ENCODE measurements at places on chromosomes 16 and 17.

GRCh38 chr17:61631800-61632199 is 40.8 kb upstream of the NACA2 start:
- DNase-seq = no peak

DNA sequence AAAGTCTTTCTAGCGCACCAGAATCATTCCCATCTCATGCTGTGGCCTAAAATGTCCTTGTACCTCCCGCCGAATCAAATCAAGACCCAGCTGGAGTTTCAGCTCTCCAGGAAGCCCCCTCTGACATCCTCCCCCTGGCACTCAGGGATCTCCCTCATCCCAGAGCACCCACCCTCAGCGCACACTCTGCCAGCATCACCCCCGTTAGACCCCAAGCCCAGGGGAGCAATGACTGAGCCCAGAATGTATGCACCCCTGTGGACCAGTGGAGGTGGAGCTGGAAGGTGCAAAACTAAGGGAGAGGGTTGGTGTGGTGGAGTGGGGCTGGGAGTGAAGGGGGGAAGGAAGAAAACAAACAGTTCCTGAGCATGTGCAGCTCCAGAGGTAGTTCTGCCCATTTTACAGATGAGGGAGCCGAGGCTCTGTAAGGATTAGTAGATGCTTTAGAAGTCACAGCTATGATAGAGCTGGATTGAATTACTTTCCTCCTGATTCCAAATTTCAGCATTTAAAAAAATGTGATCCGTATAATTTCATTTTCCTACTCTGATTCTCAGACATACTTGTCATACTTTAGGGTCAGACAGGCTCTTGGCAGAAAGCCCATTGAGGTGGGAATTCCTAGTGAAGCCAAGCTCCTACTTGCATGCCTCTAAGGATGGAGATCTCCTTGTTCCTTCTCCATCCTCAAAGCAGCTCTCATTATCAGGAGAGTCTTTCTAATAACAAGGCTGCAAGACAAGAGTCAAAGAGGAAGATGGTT is 242.7 kb downstream of the KATNIP start:
- DNase-seq = no peak

DNA sequence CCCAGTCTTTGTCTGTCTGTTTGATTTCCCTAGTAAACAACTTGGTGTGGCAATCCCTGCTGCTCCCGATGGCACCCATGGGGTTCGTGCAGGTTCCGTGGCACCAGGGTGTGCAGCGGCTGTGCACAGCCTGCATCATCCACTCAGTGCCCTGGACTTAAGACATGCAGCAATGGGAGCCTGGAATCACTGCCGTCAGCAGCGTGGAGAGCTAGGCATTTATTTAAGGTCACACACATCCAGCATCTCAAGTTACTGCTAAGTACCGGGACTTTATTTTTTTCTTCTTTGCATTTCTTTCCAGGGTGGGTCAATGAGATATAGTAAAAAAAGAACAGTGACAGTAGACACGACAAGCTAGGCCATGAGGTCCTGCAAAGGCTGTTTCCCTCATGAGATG is 2.8 kb downstream of the DHRS7C start:
- no peak for DNase-seq

- DNase-seq = no peak
These were observed 15.4 kb downstream of the SCO1 start for GRCh38 chr17:10681866-10682446.

DNA sequence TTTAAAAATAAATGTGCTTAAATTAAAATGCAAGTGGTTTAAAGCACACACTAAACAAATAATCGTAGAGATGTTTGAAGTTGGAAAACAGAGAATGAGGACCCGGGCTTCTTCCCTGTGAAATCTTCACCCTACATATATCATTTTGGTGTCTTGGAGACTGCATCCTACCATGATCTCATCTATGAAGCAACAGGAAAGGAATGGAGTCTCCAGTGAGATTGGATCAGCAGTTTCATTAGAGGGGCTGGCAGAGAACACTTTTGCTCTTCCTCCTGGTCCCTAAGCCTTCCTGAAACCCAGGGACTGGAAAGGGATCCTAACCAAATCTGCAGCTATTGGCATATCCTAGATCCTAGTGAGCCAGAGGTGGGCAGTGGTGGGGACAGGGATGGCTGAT is 85.0 kb downstream of the GRIN2A start:
- DNase-seq = no peak

DNA sequence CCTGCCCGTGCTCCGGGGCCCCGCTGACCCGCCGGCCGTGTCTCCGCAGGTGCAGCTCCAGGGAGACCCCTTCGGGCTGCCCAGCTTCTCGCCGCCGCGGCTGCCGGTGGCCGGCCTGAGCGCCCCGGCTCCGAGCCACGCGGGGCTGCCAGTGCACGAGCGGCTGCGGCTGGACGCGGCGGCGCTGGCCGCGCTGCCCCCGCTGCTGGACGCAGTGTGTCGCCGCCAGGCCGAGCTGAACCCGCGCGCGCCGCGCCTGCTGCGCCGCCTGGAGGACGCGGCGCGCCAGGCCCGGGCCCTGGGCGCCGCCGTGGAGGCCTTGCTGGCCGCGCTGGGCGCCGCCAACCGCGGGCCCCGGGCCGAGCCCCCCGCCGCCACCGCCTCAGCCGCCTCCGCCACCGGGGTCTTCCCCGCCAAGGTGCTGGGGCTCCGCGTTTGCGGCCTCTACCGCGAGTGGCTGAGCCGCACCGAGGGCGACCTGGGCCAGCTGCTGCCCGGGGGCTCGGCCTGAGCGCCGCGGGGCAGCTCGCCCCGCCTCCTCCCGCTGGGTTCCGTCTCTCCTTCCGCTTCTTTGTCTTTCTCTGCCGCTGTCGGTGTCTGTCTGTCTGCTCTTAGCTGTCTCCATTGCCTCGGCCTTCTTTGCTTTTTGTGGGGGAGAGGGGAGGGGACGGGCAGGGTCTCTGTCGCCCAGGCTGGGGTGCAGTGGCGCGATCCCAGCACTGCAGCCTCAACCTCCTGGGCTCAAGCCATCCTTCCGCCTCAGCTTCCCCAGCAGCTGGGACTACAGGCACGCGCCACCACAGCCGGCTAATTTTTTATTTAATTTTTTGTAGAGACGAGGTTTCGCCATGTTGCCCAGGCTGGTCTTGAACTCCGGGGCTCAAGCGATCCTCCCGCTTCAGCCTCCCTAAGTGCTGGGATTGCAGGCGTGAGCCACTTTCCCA is 5.9 kb downstream of the CTF1 start:
- DNase-seq = peak; percentile 68

- DNase-seq = peak; percentile 10
These were observed 35.7 kb upstream of the NDRG4 start for GRCh38 chr16:58464047-58464915.

GRCh38 chr17:14359163-14360020 is 58.5 kb downstream of the HS3ST3B1 start:
- DNase-seq = peak; percentile 58

GRCh38 chr17:9028988-9029570 is 7.8 kb downstream of the NTN1 start:
- no peak for DNase-seq

- no peak for DNase-seq
These were observed 39.4 kb downstream of the KCNJ16 start for GRCh38 chr17:70114405-70114804.

DNA sequence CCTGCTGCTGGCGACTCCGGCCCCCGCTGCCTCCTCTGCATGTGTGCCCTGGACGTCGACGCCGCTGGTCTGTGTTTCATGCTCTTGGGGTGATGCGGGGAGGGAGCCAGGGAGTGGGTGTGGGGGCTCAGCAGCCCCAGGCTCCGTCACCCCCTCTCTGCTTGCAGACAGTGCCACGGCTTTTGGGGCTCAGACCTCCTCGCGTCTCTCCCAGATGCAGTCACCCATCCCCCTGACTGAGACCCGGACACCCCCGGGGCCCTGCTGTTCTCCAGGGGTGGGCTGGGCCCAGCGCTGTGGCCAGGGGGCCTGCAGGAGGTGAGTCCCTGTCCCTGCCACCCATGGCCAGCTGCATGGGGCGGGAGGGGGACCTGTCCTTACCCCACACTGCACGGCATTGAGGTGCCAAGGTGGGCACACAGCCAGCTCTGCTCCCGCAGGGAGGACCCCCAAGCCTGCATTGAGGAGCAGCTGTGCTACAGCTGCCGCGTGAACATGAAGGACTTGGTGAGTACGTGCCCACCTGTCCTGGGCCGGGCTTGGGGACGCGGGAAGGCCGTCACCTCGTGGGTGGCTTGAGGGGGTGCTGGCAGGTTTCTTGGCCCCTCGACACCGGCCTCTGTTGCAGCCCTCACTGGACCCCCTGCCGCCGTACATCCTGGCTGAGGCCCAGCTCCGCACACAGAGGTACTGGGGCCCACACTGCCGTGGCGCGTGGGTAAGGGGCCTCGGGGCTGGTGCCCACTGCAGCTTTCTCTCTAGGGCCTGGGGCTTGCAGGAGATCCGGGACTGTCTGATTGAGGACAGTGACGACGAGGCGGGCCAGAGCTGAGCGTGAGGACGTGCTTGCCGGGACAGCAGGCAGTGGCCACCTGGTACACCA is 8.4 kb downstream of the CTU2 start:
- no peak for DNase-seq

- DNase-seq = no peak
These were observed 57.1 kb downstream of the MAP2K4 start for GRCh38 chr17:12077773-12078172.

- peak; percentile 91 for DNase-seq
These were observed 812 bp upstream of the PPP1R9B start for GRCh38 chr17:50151041-50151936.

DNA sequence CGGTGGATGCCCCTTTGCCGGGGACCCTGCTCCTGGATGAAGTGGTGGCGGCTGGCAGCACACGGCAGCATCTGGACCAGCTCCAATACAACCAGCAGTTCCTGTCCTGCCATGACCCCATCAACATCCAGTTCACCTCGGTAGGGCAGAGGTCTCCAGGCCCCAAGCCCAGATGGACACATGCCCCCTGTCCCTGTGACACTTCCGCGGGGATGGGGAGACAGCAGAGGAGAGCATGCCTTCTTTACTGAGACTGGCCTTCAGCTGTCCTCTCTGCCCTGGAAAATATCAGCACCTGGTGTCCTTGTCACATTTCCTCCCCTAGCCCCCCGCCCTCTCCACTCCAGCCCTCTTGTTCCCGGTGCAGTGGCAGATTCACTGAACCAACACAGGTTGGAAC is 6.2 kb downstream of the CHAD start:
- DNase-seq = no peak

GRCh38 chr17:45852535-45853297 is 8.0 kb downstream of the SPPL2C start:
- DNase-seq = peak; percentile 73

DNA sequence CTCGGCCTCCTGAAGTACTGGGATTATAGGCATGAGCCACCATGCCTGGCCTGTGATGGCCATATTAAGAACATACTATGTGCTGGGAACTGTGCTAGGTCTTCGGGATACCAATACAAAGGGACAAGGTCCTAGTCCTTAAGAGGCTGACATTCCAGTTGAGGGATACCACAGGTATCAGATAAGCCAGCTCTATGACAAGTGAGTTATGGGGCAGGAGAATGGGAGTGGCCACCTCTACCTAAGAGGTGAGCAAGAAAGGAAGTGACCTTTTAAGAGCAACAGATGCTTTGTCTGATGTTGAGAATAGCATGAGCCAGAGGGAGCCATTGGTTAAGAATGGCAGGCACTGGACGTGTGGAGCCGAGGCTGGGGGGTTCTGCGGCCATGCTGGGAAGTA is 27.0 kb downstream of the ADORA2B start:
- DNase-seq = no peak

- no peak for DNase-seq
These were observed 241.3 kb upstream of the ZFHX3 start for GRCh38 chr16:73289232-73289631.

- no peak for DNase-seq
These were observed 29.2 kb upstream of the MPHOSPH6 start for GRCh38 chr16:82199209-82199608.

GRCh38 chr17:63537001-63537400 is 13.3 kb upstream of the DCAF7 start:
- no peak for DNase-seq

DNA sequence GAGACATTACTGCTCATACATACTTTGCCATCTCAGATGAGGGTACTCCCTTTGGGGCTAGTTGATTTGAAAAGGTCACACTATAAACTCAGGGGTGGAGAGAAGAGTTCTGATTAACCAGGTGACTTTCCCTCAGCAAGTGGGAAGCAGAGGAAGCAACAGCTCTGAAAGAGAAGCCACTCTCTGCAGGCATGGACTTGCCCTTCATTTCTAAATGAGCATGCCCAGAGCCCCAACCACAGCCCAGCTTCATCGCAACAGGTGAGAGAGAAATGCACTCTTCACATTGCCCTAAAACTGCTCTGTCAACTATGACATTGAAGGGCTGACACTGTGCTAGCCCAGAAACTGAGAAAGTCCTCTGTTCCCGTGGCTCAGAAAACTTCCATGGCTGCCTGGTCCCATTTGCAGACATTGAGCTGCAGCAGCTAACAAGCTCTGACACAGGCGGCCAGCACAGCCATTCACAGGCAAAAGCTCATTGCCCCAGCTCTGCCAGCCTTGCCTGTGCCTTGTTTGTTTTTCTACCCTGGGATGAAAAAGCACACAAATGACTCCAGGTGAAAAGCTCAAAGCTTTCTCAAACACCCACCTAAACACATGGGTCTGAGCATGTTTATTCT is 419.8 kb upstream of the DYNLRB2 start:
- DNase-seq = no peak
